Activated T-helper 2 cell treated with anti-CD3 and anti-CD28 coated beads, Interferon-gamma antibody, Interleukin-2, Interleukin-4, amounts not matched to agents 10 μg/mL and 5 μg/mL and 100 μg/mL, durations not matched to agents 14 hours and 24 hours and 36 hours (primary cell): ENCODE measurements at places on chromosomes 6 and 20.

DNA sequence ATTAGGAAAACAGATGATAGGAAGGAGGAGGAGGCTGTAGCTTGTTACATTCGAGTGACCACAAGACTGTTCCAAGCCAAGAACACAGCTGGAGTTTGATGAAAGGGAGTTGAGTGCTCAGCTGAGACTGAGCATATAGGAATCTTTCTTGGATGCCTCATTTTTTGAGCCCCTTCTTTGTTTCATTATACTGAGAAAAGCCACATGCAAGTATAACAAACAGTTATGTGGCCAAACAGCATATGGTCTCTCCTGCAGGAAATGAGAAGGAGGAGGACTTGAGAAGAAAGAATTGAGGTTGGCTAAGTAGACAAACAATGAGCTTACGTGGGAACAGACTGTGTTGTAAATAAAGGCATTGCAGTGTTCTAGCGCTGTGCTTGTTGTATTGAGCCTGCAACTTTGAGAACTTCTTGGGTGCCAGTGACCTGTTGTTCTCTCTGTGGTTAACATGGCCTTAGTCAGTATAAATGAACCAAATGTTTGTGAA is 78.3 kb downstream of the AKAP7 start:
- peaks cover 7% of the 10 kb centered on the region for H3K36me3 ChIP-seq
- no peak for DNase-seq
- H3K27me3 ChIP-seq: no peaks in the 10 kb centered on the region
- H3K27ac ChIP-seq: no peak overlapping the region

GRCh38 chr20:12591949-12592470 is 416.8 kb upstream of the SPTLC3 start:
- DNase-seq: no peak
- no peaks in the 10 kb centered on the region for H3K27me3 ChIP-seq
- no peak overlapping the region for H3K27ac ChIP-seq
- H3K36me3 ChIP-seq: no peaks in the 10 kb centered on the region
- H3K4me1 ChIP-seq: no peaks in the 10 kb centered on the region

DNA sequence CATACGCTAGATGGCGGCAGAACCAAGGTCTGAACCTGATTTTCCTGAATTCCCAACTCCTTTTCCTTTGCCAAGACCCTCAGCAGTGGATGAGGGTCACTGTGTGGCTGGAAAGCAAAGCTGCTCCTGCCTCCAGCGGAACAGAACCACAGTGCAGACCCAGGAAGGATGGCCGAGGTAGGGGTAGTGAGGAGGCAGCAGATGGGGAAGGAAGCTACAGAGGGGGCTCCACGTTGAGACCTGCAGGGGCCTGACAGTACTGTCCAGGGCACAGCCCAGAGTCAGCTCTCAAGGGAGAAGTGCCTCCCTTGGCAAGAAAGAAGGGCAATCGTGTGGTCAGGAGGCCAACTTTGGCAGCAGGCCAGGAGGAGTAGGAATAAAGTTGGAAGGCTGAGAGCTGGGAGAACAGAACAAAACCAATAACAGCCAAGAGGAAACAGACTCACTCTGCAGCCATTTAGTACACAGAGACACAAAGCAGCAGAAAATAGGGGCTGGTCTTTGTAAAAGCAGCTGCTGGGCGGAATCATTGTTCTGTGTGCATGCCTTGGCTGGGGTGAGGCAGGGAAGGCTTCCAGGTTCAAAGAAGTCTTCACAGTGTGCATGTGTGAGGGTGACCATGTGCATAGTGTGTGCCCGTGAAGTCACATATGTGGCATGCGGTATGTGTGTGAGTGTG is 3.1 kb downstream of the GABRR2 start:
- H3K36me3 ChIP-seq: peaks cover 5% of the 10 kb centered on the region
- no peaks in the 10 kb centered on the region for H3K4me1 ChIP-seq
- no peak for DNase-seq
- no peaks in the 10 kb centered on the region for H3K27me3 ChIP-seq

GRCh38 chr20:32476684-32477593 is 108.2 kb downstream of the NOL4L start:
- no peak for DNase-seq
- H3K27ac ChIP-seq: no peak overlapping the region
- no peaks in the 10 kb centered on the region for H3K27me3 ChIP-seq
- no peak overlapping the region for H3K4me3 ChIP-seq

DNA sequence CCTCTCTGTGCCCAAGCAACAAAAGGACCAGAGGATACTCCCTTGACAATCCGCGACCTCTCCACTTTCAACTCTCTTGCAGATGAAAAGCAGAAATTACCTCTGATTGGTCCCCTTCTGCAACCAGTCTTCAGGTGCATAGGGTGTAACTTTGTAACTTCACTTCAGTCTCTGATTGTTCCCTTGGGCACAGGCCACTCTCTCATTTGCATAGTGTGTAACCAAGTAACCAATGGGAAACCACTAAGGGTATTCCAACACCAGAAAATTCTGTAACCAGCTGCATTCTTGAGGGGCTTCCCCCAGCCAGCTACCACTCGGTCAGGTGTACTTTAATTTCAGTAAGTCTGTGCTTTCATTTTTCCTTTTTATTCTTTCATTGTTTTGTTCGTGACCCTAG is 4.4 kb upstream of the RAET1L start:
- H3K4me1 ChIP-seq: peaks cover 5% of the 10 kb centered on the region
- H3K27ac ChIP-seq: no peak overlapping the region
- DNase-seq: no peak
- no peaks in the 10 kb centered on the region for H3K36me3 ChIP-seq

DNA sequence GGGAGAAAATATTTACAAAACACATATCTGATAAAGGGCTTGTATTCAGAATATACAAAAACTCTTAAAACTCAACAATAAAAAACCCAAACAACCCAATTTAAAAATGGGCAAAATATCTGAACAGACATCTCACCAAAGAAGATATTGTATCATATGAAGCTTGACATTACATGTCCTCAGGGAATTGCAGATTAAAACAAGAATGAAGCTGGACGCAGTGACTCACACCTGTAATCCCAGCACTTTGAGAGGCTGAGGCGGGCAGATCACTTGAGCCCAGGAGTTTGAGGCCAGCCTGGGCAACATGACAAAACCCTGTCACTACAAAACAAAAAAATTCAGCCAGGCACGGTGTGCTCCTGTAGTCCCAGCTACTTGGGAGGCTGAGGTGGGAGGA is 135.4 kb upstream of the AKIRIN2 start:
- no peaks in the 10 kb centered on the region for H3K36me3 ChIP-seq
- no peak for DNase-seq
- peaks cover 2% of the 10 kb centered on the region for H3K4me1 ChIP-seq
- no peak overlapping the region for H3K27ac ChIP-seq
- peaks cover 17% of the 10 kb centered on the region for H3K27me3 ChIP-seq

- H3K4me3 ChIP-seq: no peak overlapping the region
- no peaks in the 10 kb centered on the region for H3K36me3 ChIP-seq
- peaks cover 3% of the 10 kb centered on the region for H3K27me3 ChIP-seq
- no peaks in the 10 kb centered on the region for H3K4me1 ChIP-seq
- no peak overlapping the region for H3K27ac ChIP-seq
Measured at GRCh38 chr6:91088515-91088914, 501.6 kb upstream of the MAP3K7 start.

- H3K36me3 ChIP-seq: peaks cover 57% of the 10 kb centered on the region
- H3K4me1 ChIP-seq: peaks cover 52% of the 10 kb centered on the region
- H3K27ac ChIP-seq: peak overlapping the region; percentile 84
- no peak for DNase-seq
- no peaks in the 10 kb centered on the region for H3K27me3 ChIP-seq
- H3K4me3 ChIP-seq: peak overlapping the region; percentile 96
Measured at GRCh38 chr20:34110025-34110744, 1.9 kb downstream of the EIF2S2 start.

DNA sequence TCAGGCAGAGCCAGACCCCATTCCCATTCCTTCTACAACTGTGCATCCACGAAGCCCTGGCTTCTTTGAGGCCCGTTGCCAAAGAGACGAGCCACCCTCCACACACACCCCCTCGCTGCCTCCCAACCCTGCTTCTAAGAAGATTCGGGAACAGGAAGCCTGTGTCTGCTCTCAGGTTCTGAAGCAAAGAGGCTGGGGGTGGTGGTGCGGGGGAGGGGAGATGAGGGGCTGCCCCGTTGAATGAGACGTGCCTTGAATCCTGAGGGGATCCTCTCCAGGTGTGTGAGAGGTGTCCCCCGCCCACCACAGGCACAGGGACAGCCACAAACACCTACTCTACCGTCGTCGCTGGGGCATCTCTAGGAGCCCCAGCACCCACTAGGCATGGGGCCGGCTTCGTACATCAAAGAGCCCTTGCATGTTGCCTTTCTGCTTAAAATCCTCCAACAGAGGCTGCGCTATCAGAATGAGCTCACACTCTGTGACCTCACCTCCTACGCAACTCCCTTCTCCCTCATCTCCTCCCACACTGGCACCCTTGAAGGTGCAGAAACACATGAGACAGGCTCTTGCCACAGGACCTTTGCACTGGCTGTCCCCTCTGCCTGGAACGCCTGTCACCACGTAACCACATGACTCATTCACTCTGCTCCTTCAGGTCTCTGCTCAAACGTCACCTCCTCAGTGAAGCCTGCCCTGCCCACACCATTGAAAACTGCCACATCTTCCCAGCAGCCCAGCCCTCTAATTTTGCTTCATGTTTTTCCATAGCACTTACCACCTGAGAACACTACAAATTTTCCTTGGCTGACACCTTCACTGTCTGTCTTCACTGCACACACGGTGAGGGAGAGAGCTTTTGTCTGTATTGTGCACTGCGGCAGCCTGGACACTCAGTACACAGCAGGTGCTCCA is 58.5 kb downstream of the PREX1 start:
- H3K36me3 ChIP-seq: peaks cover 27% of the 10 kb centered on the region
- peak; percentile 59 for DNase-seq
- H3K27ac ChIP-seq: peak overlapping the region; percentile 82
